ENCODE measurements at places on chromosomes 4 and X.

DNA sequence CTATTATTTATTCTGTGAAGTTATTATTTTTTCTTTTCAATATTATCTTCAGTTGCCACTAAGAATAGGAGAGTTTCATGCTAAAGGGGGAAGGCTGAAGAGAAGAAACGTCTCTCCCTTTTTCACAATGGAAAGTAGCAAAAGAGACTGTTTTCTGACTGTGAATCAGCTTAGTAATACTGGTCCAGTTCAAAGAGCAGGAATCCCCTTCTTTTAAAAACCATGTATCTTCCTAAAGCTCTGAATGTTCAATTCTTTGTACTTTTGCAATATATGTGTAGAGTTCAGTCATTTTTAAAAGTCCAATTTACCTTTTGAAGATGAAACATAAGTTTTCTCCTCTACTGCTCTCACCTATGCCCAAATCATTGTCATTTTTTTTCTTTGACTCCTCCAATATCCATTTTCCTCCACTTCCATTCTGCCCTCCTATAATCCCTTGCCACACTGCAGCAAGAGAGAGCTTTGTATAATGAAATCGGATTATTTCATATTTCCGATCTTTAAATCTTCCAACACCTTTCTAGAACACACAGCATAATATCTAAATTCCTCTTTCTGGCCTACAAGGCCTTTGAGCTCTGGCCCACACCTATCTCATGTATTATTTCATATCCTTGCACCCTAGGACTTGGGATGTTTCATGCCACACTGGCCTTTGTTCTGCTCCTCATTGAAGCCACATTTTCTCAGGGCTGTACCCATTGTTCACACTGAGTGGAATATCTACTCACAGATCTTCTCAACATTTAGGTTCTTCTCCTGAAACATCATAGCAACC, 195.3 kb downstream of the CAMK2D start:
- H3K4me1 ChIP-seq = peaks cover 4% of the 10 kb centered on the region
- H3K27me3 ChIP-seq = no peaks in the 10 kb centered on the region
- no peaks in the 10 kb centered on the region for H3K36me3 ChIP-seq
- no peak overlapping the region for H3K4me3 ChIP-seq
- DNase-seq = no peak

- no peak overlapping the region for H3K4me3 ChIP-seq
- no peaks in the 10 kb centered on the region for H3K27me3 ChIP-seq
- no peak overlapping the region for H3K27ac ChIP-seq
- H3K4me1 ChIP-seq = no peaks in the 10 kb centered on the region
- peak; percentile 34 for DNase-seq
- no peaks in the 10 kb centered on the region for H3K36me3 ChIP-seq
Observed at GRCh38 chrX:39752815-39753214, 344.9 kb downstream of the BCOR start.

GRCh38 chrX:12463052-12463451, 324.8 kb downstream of the FRMPD4 start:
- H3K4me1 ChIP-seq = no peaks in the 10 kb centered on the region
- no peak for DNase-seq

- H3K36me3 ChIP-seq = no peaks in the 10 kb centered on the region
- H3K27me3 ChIP-seq = no peaks in the 10 kb centered on the region
- no peaks in the 10 kb centered on the region for H3K4me1 ChIP-seq
Observed at GRCh38 chrX:136589966-136590365, 58.0 kb downstream of the VGLL1 start.

DNA sequence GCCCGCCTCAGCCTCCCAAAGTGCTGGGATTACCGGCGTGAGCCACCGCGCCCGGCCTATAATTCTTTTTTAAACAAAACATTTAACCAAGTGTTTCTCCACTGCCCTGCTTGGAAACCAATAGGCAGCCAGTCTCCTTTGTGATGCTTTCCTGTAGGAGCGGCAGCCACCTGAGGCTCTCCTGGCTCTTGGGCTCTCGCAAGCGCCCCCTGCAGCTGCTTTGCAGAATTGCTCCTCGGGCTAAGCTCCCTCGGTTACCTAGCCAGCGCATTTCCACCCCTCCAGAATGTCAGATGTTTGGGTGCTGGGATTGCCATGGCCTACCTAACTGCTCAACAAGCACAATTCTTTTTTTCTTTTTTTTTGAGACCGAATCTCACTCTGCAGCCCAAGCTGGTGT, 7.7 kb downstream of the S100P start:
- H3K4me3 ChIP-seq = no peak overlapping the region
- no peak overlapping the region for H3K27ac ChIP-seq
- no peak for DNase-seq
- no peaks in the 10 kb centered on the region for H3K27me3 ChIP-seq
- no peaks in the 10 kb centered on the region for H3K4me1 ChIP-seq
- no peaks in the 10 kb centered on the region for H3K36me3 ChIP-seq

GRCh38 chrX:133258481-133258880, 40.3 kb upstream of the TFDP3 start:
- H3K4me3 ChIP-seq = no peak overlapping the region
- no peaks in the 10 kb centered on the region for H3K4me1 ChIP-seq
- H3K27me3 ChIP-seq = no peaks in the 10 kb centered on the region
- H3K36me3 ChIP-seq = no peaks in the 10 kb centered on the region
- DNase-seq = no peak

GRCh38 chr4:42112846-42113245, 39.6 kb downstream of the BEND4 start:
- no peak for DNase-seq
- no peak overlapping the region for H3K4me3 ChIP-seq
- no peaks in the 10 kb centered on the region for H3K27me3 ChIP-seq
- H3K36me3 ChIP-seq = no peaks in the 10 kb centered on the region

DNA sequence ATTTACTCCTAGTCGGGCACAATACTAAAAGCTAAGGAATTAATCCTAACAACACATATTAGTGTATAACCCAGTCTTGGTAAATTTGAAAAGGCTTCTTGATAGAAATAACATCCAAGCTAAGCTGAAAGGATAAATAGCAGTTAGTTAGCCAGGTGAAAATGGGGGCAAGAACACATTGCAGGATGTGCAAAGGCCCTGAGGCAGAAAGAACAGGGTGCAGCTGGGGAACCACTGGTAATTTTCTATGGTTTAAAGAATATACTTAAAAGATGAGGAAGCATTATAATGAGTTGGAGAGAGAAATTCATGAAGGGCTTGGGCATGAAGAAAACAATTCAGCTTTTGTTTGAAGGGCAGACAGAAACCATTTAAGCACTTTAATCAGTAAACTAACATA, 689.0 kb downstream of the ADGRL3 start:
- no peak overlapping the region for H3K4me3 ChIP-seq
- H3K27ac ChIP-seq = no peak overlapping the region
- no peak for DNase-seq
- no peaks in the 10 kb centered on the region for H3K27me3 ChIP-seq
- peaks cover 3% of the 10 kb centered on the region for H3K4me1 ChIP-seq

DNA sequence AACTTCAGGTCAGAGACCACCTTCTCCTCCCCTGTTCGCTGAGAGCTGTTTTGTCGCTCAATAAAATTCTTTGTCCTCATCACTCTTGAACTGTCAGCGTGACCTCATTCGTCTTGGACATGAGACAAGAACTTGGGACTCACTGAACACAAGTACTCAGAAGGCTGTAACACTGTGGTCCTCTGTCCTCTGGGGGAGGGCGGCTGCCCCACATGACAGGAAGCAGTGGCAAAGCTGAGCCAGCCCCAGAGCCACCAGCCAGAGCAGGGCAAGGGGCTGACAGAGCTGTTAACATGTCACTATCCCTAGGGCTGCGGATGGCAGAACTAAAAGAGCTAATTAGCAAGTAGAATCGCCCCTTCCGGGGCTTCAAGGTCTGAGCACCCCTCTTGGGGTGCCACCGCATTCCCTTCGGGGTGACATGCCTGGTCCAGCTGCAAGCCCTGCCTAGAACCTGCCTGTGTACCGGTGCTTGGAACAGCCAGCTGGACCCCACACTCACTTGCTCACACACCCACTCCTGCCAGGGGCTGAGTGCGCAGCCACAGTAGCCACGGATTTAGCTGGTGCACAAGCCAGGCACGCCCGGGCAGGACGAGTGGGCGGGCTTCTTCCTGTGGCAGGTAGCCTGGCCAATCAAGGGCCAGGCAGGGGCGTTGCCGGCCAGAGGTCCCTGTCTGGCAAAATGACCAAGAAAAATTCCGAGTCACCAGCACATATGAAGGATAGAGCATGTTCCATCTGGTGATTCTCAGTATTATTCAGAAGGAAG, 648.6 kb upstream of the AGA start:
- H3K4me1 ChIP-seq = no peaks in the 10 kb centered on the region
- H3K27me3 ChIP-seq = no peaks in the 10 kb centered on the region
- no peaks in the 10 kb centered on the region for H3K36me3 ChIP-seq
- no peak for DNase-seq
- no peak overlapping the region for H3K27ac ChIP-seq
- H3K4me3 ChIP-seq = no peak overlapping the region

DNA sequence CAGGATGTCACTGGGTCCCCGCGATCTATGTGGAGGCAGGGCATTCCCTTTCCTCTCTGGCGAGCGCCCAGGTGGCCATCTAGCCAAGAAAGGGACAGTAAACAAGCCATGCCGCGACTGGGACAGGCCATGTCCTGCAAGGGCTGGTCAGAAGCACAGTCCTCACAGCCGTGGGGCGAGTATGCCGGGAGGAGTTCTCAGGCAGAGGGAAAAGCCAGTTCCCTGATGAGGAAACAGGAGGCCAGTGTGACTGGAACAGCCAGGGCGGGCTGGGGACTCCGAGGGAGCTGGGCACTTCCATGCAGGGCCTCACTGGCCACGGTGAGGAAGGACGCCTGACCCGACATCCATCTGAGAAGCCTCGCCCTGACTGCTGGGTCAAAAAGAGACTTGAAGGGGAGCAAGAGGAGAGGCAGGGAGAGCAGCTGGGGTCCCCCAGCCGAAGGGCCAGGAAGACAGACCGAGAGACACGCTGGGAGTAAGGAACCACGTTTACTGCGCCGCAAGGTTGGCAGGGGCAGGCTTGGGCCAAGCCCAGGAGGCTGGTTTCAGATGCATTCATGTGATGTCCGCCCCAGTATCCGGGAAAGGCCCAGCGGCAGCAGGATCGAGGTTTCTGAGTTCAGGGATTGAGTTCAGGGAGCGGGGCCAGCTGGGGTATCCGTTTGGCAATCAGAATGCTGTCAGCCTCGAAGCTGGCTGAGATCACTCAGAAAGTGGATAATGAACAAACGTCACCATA, 15.0 kb downstream of the CFAP99 start:
- H3K27me3 ChIP-seq = no peaks in the 10 kb centered on the region
- H3K4me1 ChIP-seq = no peaks in the 10 kb centered on the region
- no peaks in the 10 kb centered on the region for H3K36me3 ChIP-seq
- H3K27ac ChIP-seq = no peak overlapping the region

DNA sequence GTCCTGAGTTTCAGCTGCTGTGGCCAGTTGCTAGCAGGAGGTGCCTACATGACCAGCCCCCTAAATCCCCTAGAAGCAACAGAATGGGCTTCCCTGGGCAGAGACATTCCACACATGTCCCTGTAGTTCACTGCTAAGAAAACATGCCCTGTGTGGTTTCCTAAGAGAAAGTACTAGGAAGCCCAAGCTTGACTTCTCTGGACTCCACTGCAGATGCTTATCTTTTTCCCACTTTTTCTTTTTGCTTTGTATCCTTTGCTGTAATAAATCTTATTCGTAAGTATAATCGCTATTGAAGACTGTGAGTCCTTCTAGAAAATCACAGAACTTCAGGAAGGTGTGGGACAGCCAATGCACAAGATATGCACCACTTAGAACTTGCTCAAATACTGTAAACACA, 15.6 kb downstream of the RPGR start:
- no peaks in the 10 kb centered on the region for H3K36me3 ChIP-seq
- H3K4me1 ChIP-seq = no peaks in the 10 kb centered on the region

DNA sequence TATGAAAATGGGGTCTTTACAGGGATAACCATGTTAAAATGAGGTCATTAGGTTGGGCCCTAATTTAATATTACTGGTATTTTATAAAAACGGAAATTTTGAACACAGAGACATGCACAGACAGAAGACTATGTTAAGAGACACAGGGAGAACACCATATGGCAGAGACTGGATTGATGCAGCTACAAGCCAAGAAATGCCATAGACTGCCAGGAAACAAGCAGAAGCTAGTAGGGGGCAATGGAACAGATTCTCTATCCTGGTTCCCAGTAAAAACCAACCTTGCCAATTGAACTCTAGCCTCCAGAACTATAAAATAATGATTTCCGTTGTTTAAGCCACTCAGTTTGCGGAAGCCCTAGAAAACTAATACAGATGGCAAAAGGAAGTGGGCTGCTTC, 6.6 kb upstream of the GUF1 start:
- no peaks in the 10 kb centered on the region for H3K27me3 ChIP-seq
- no peak overlapping the region for H3K27ac ChIP-seq
- H3K4me1 ChIP-seq = no peaks in the 10 kb centered on the region
- DNase-seq = no peak

GRCh38 chrX:155592331-155592730, 20.4 kb downstream of the TMLHE start:
- no peak overlapping the region for H3K4me3 ChIP-seq
- H3K36me3 ChIP-seq = no peaks in the 10 kb centered on the region
- H3K27me3 ChIP-seq = no peaks in the 10 kb centered on the region
- no peaks in the 10 kb centered on the region for H3K4me1 ChIP-seq
- DNase-seq = no peak
- no peak overlapping the region for H3K27ac ChIP-seq

DNA sequence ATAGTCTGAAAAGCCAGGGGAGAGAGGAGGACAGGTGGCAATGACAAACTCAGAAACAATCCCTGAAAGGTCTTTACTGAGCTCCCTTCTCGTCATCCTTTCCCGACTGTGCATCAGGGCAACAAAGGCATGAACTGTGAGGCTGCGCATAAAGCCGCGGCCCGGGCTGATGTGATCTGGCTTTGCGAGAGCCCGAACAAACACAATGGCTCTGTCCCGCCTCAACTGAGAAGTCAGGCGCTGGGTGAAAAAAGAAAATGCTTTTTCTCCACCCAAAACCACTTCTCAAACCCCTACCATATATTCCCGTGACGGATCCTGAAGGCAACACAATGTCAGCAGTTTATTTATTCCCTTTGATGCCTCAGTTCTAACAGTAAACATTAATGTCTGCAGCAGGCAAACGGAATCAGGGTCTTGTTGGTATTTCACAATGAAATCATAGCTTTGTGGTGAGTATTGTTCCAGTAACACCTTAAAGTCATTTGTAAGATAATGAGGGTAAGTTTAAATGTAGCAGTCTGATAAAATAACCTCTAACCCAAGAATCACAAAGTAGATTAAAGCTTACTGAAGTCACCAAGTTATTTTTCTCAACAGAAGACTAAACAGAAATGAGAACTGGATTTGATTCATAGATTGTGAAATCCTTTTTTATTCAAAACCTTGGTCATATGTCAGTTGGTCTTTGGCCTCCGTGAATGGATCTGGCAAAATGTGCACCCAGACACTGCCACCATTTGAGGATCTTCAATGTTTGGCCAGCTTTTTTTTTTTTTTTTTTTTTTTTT, 67.4 kb downstream of the APBB2 start:
- H3K27me3 ChIP-seq = no peaks in the 10 kb centered on the region
- H3K4me1 ChIP-seq = no peaks in the 10 kb centered on the region
- H3K4me3 ChIP-seq = no peak overlapping the region
- H3K36me3 ChIP-seq = no peaks in the 10 kb centered on the region
- peak; percentile 30 for DNase-seq

GRCh38 chr4:163493643-163494359, 689 bp upstream of the TMA16 start:
- peak overlapping the region; percentile 84 for H3K4me3 ChIP-seq
- peak overlapping the region; percentile 83 for H3K27ac ChIP-seq
- H3K4me1 ChIP-seq = peaks cover 27% of the 10 kb centered on the region
- H3K27me3 ChIP-seq = no peaks in the 10 kb centered on the region

- no peaks in the 10 kb centered on the region for H3K4me1 ChIP-seq
- no peak overlapping the region for H3K4me3 ChIP-seq
- DNase-seq = no peak
- H3K27ac ChIP-seq = no peak overlapping the region
- H3K27me3 ChIP-seq = no peaks in the 10 kb centered on the region
Observed at GRCh38 chr4:7915875-7916242, 23.8 kb downstream of the AFAP1 start.

Data from tibial nerve (tissue), 4 donors.